Activated CD4-positive, alpha-beta memory T cell treated with anti-CD3 and anti-CD28 coated beads for 36 hours (primary cell): ENCODE measurements at places on chromosomes 2 and 18. TPM values are rescaled to one million over a fixed set of nuclear protein-coding genes. Genes with fewer than 3 reads are reported as not detected.
A peak's percentile ranks its signal among the peaks of the same experiment; 100 is the strongest.

The GALNT3 gene
- total RNA-seq, result 4.1 TPM

GRCh38 chr2:69465513-69466456 is 28.6 kb upstream of the NFU1 start:
- DNase-seq, result no peak

The PRADC1 gene
- total RNA-seq, result 13.6 TPM

The TBR1 gene
- total RNA-seq, result not detected

GRCh38 chr2:201949181-201949926 is 84.3 kb upstream of the FZD7 start:
- no peak for DNase-seq

The LIMS2 gene
- total RNA-seq, result 13.1 TPM

The SMAD4 gene
- total RNA-seq, result 72.5 TPM

The TUBA4B gene
- not detected for total RNA-seq

- DNase-seq, result no peak
Observed at GRCh38 chr2:58032764-58033080, 13.9 kb upstream of the VRK2 start.

DNA sequence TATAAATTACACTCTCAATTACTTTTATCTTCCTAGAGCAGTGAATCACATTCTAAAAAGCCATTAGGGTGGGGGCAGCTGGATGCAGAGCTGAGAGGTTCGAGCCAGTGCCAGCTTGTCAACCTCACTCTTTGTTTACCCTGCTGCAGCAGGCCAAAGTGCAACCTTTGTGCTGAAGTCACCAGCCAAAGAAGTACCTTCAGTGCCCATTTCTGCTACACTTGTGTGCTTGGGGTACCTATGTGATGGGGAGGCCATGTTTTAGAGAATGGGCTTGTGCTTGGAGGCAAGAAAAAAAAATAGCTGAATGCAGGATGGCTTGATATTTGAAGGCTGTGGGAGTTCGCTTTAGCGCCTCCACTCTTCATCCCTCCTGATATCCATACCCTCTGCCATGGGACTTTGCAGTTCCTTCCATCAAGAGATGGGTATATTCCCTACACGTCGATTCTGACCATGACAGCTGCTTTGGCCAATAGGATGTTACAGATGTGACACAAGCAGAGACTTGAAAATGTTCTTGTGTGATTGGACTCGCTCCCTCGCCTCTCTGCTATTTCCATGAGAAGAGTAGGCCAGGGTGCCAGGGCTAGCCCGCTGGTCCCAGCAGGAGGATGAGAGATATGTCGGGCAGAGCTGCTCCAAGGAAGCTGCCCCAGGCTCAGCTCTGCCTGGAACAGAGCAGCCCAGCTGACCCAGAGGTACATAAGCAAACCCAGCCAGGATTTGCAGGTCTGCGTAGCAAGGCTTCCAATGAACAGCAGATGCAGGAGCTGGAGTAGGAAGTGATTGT is 12.7 kb upstream of the FZD5 start:
- no peak for DNase-seq

DNA sequence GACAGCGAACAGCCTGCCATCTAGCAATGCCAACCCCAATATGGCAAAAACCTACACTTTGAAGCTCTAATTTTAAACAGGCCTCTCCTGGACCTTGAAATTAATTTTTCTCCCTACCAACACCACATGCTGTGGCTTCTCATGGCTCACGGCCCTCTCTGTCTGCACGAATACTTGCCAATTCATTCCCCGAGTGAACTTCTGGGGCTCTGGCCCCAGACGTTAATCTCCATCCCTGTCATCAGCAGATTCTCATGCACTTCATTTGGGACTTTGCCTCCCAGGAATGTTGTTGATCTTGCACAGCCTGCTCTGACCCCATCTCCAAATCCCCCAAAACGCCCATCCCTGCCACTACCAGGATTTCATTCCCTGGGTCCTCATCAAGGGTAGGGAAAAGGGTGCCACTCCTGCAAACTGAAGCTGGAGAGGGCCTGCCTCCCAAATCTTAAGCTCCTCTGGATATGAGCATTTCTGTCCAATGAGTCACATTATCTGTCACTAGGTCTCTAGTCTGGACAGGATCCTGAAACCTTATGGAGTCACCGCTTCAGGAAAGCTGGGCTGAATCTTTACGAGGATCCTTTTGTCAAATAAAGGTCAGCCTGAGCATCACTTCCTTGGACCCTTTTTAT is 10.4 kb downstream of the FIGLA start:
- no peak for DNase-seq

GRCh38 chr2:97996679-97997078 is 931 bp upstream of the TMEM131 start:
- DNase-seq, result no peak

The SPR gene
- 8.5 TPM for total RNA-seq

The SCN7A gene
- not detected for total RNA-seq

DNA sequence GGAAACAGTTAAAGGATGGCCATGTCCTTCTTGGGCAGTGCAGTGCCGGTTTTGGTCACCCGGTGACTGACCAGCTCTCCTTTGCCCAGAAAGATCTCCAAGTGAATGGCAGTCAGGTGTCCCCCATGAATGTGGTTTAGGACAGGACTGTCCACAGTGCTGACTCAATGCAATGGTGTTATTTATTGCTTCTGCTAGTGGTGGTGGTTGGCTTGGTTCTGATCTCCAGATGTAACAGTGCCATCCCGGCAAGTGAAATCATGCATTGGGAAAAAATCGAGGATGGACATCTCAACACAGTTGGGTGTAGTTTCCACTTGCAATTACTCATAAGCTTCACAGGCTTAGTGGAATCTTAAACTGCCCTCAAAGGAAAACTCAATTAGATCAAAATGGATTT is 81.9 kb downstream of the TGOLN2 start:
- no peak for DNase-seq

The LONRF2 gene
- total RNA-seq, result not detected

- no peak for DNase-seq
Observed at GRCh38 chr18:79513381-79514081, 117.8 kb downstream of the NFATC1 start.

DNA sequence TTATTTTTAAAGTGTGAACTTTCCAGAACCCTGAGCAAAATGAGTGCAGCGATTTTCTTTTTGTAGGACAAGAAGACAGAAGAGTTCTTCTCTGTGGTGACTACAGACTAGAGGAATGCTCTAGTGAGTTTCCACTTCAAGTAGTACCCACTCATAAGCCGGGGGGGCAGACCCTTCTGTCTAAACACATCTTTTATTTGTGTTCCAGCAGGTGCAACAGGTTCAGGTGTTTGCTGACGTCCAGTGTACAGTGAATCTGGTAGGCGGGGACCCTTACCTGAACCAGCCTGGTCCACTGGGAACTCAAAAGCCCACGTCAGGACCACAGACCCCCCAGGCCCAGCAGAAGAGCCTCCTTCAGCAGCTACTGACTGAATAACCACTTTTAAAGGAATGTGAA is 25.2 kb downstream of the PTRHD1 start:
- DNase-seq, result no peak

DNA sequence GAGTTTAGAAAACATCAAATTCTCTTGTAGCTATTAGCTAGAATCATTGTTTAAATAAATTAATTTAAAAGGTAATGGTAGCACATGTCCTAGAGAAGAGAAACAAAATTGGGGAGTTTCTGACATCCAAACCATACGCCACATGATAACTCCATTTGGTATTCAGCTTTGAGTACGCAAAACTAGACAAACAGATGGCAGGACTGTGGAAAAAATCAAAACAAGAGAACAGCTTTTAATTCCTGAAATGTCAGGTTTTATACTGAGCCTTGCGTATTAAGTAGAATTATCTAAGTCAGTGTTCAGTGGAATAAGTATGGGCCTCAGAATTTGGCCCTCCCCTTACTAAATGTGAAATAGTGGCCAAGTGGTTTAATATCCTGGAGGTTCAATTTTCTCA is 82.4 kb upstream of the PDE1A start:
- no peak for DNase-seq

- DNase-seq, result no peak
Observed at GRCh38 chr2:55118643-55119083, 68.4 kb upstream of the RTN4 start.

The CDH19 gene
- not detected for total RNA-seq

- no peak for DNase-seq
Observed at GRCh38 chr2:95354925-95355324, 47.6 kb upstream of the FAHD2A start.

DNA sequence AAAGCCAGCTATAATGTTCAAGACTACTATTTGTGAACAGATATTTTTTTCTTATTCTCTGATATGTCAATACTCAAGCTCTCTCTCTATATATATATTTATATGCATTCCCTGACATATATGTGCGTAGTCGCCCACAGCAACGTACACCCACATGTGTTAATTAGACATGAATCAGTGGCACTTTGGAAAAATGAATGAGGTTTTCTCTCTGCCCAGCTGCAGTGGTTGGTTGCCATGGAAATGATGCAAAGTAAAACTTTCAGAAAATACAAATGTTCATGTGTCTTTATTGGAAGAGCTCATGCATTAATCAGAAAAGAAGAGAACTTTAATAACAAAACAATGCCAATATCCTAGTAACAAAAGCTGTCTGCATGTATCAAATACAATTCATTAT is 34.7 kb downstream of the UNC80 start:
- no peak for DNase-seq

DNA sequence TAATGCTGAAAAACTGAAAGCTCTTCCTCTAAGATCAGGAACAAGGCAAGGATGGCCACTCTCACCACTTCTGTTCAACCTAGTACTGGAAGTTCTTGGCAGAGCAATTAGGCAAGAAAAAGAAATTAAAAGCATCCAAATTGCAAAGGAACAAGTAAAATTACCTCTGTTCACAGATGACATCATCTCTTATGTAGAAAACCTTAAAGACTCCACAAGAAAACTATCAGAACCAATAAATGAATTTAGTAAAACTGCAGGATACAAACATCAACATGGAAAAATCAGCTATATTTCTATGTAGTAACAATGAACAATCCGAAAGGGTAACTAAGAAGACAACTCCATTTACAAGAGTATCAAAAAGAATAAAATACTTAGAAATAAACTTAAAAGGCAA is 112.2 kb downstream of the CHN1 start:
- DNase-seq, result no peak

DNA sequence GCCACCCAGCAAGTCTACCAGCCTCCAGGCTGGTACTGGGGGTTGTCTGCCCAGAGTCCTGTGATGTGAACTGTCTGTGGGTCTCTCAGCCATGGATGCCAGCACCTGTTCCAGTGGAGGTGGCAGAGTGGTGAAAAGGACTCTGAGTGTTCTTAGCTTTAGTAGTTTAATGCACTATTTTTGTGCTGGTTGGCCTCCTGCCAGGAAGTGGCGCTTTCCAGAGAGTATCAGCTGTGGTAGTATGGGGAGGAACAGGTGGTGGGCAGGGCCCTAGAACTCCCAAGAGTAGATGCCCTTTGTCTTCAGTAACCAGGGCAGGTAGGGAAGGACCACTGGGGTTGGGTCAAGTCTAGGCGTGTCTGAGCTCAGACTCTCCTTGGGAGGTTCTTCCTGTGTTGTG is 356.7 kb downstream of the STK39 start:
- DNase-seq, result no peak

The KATNAL2 gene
- 0.46 TPM for total RNA-seq

The VWA3B gene
- total RNA-seq, result not detected

DNA sequence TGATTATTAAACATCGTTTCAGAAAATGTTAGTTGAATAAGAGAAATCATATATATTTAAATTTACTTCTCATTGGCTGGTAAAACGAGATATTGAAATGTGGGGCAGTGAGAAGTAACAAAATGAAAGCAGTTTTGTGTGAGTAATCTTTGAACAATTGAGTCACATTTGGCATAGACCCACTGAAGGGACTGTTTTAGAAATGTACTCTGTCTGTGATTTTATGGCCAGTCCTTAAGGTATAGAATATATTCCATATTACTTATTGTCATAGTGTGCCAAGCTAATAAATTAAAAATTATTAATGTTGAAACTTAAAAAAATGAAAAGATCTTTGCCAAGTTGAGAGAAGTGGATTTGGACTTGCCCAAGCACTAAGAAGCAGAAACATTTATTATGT is 222.4 kb upstream of the COL3A1 start:
- DNase-seq, result no peak

- DNase-seq, result no peak
Observed at GRCh38 chr2:88680916-88681315, 10.6 kb upstream of the RPIA start.

GRCh38 chr2:40510304-40510703 is 58.4 kb upstream of the SLC8A1 start:
- DNase-seq, result no peak

DNA sequence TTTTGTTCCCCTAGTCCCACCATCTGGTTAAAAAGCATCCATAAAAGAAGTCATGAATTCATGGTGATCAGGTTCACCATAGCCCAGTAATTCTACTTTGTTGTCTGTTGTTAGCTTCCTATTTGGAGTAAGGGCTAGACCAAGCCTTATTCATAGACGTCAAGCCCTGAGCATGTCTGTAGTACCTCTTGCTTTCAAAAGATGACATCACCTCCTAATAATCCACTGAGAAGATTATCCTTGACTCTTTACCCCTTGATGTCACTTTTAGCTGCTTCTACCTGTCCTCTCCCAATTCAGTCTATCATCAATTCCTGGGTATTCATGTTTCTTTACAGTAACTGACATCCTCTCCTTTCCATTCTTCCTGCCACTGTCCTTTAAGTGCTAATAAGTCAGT is 90.1 kb downstream of the EML6 start:
- DNase-seq, result no peak

The LRATD1 gene
- total RNA-seq, result not detected

DNA sequence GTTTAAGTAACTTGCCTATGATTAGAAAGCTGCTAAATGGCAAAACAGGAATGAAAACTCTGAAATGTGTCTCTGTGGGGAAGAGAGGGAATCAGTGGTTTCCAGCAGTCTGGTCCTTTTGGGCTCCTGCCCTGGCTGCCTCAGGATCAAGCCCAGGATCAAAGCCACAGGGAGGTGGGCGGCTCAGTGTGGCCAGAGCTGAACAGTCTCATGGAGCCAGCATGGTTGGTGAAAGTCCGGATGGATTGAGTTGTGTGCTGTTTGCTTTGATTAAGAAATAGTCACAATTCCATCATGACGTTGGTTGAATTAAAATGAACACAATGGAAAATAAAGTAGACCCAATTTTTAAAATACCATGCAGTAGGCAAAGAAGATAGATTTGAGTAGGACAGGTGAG is 344.2 kb downstream of the LPIN1 start:
- DNase-seq, result no peak

GRCh38 chr2:179096090-179096489 is 46.2 kb upstream of the CCDC141 start:
- DNase-seq, result peak; percentile 21

DNA sequence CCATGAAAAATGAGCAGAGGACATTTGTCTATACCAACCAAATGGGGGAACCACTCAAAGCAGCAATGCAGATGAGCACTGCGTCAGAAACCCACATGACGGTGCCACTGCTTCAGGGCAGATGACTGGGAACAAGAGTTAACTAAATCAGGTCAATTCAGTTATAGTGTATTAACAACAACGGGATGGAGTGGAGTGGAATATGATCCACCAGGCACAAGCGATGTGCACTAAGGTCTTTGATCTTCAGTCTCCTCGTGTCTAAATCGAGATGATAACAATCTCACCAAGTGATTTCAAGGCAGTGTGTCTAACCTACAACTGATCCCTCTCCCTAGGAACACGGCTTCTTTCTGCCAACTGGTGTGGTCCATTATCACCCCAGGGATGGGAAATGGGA is 269.0 kb downstream of the RAD51AP2 start:
- DNase-seq, result no peak

GRCh38 chr2:63719052-63719451 is 122.6 kb upstream of the UGP2 start:
- DNase-seq, result no peak

GRCh38 chr2:8424997-8425900 is 256.6 kb upstream of the ID2 start:
- DNase-seq, result peak; percentile 48

- DNase-seq, result no peak
Observed at GRCh38 chr2:205483095-205483494, 199.2 kb upstream of the NRP2 start.
